ENCODE measurements at places on chromosomes 7 and 10.

DNA sequence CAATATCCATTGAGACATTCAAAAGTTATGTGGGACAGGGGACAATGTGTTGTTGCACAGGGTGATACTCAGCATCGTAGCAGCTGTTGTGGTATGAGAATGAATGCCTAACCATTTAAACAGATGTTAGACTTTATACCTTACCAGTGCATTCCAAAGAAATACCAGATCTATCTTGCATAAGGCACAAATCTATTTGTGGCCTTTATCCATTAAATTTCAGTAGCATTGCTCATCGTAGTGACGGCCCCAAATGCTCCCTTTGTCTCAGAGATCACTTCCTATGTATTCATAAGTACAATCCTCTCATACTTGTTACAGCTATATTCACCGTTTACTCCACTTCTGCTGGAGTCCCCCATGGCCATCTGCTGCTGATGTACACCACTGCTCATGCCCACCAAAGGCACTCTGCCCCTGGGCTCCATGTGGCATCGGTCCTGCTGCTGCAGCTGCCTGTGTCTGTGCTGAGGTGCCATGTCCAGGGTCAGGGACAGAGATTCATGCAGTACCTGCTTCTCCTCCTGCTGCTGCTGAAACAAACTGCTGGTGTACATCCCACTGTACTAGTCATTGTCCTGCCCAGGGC is 96.3 kb downstream of the CPED1 start:
- no peaks in the 10 kb centered on the region for H3K36me3 ChIP-seq
- H3K27ac ChIP-seq, result no peak overlapping the region
- no peaks in the 10 kb centered on the region for H3K27me3 ChIP-seq
- no peak overlapping the region for H3K4me3 ChIP-seq
- no peak for DNase-seq

- no peak for DNase-seq
- H3K27ac ChIP-seq, result no peak overlapping the region
- no peaks in the 10 kb centered on the region for H3K36me3 ChIP-seq
- no peaks in the 10 kb centered on the region for H3K4me1 ChIP-seq
- peaks cover 31% of the 10 kb centered on the region for H3K27me3 ChIP-seq
These were observed 136.1 kb downstream of the DYNC1I1 start for GRCh38 chr7:95908499-95908898.

DNA sequence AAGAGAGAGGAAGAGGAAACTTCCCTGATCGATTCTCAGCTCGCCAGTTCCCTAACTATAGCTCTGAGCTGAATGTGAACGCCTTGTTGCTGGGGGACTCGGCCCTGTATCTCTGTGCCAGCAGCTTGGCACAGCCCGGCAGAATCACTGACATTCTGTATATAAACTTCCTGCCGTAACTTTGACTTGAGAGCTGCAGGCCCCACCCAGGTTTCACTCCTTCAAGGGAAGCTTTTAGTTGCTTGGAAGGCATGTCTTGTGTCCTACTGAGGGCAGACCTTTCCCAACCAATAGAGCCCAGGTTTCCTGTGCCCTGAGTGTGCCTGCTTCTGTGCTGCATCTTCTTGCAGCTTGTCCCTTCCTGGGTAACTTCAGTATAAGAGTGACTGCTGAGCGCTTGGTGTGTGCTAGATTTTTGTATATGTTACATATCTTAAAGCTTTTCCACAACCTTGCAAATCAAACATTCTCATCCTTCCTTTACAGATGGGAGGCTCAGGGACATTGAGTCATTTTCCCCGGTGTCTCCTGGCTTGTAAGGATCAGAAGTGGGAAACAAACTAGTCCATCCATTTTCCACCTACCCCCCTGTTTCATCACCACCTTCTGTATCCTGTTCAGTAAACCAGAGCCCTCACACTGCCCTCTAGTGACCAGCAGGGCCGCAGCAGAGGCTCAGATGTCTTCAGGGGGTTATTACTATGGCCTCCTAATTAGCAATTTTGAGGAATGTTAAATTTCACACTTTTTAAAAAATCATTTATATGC is 225.2 kb upstream of the PRSS58 start:
- peak overlapping the region; percentile 23 for H3K27ac ChIP-seq
- H3K4me3 ChIP-seq, result no peak overlapping the region
- DNase-seq, result no peak
- no peaks in the 10 kb centered on the region for H3K36me3 ChIP-seq
- peaks cover 5% of the 10 kb centered on the region for H3K27me3 ChIP-seq

DNA sequence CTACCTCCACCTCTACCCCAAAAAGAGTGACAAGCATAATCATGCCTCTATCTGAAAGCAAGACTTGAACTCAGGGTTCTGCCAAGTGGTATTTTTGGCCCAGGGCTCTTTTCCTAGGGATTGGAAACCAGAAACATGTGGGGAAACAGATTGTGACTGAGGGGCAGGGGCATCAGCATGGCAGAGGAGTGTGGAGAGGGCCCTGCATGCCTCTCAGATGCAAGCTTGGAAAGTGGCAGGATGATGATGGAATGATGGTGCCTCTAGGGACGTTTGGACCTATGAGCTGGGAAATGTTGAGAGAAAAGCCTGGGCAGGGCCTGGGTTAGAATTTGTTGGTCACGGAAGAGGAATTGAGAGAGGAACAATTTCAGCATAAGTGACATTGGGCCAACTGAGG is 78.4 kb upstream of the LEP start:
- peaks cover 45% of the 10 kb centered on the region for H3K27me3 ChIP-seq
- no peak for DNase-seq
- H3K4me3 ChIP-seq, result no peak overlapping the region
- H3K36me3 ChIP-seq, result no peaks in the 10 kb centered on the region
- H3K4me1 ChIP-seq, result no peaks in the 10 kb centered on the region
- no peak overlapping the region for H3K27ac ChIP-seq

DNA sequence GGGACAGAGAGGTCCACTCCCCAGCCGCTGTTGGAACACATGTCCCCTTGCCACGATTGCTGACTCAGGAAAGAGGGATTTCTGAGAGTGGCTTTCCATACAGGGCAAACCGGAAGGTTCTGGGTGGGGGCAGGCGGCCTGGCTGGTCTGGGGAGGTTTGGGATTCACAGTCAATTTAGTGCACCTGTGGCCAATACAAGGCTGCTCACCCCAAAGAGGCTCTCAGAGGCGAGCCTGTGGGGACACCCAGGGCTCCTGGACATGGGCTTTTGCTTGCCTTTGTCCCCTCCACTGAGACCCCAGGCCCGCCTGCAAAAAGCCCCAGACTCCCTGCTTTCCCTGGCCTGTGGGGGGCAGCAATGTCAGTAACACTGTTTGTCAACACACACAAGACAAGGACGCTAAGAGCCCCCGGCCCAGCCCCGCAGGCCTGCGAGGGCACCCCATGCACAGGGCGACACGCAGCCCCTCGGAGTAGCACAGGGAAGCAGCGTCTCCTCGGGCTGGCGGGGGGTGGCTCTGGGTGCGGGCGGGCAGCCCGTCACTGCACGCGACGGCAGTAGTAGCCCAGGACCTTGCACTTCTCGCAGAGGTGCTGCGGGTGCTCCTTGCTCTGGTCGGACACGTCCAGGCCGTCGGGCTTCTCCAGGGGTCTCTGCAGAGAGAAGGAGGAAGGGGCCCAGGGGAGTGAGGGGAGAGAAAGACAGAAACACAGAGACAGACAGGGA is 38.7 kb downstream of the PPIF start:
- no peaks in the 10 kb centered on the region for H3K27me3 ChIP-seq
- H3K4me1 ChIP-seq, result no peaks in the 10 kb centered on the region
- H3K4me3 ChIP-seq, result no peak overlapping the region
- H3K36me3 ChIP-seq, result no peaks in the 10 kb centered on the region
- DNase-seq, result no peak

- H3K36me3 ChIP-seq, result no peaks in the 10 kb centered on the region
- H3K27me3 ChIP-seq, result no peaks in the 10 kb centered on the region
- no peak overlapping the region for H3K4me3 ChIP-seq
- no peak overlapping the region for H3K27ac ChIP-seq
- no peak for DNase-seq
These were observed 55.4 kb downstream of the LANCL2 start for GRCh38 chr7:55420530-55420929.

- no peaks in the 10 kb centered on the region for H3K36me3 ChIP-seq
- H3K27me3 ChIP-seq, result peaks cover 25% of the 10 kb centered on the region
- no peak for DNase-seq
- no peak overlapping the region for H3K27ac ChIP-seq
These were observed 26.2 kb upstream of the CDCA7L start for GRCh38 chr7:21971780-21972396.

- no peaks in the 10 kb centered on the region for H3K36me3 ChIP-seq
- H3K4me3 ChIP-seq, result peak overlapping the region; percentile 4
- DNase-seq, result no peak
- peaks cover 58% of the 10 kb centered on the region for H3K4me1 ChIP-seq
- H3K27me3 ChIP-seq, result no peaks in the 10 kb centered on the region
- H3K27ac ChIP-seq, result no peak overlapping the region
These were observed 43.1 kb downstream of the BRAF start for GRCh38 chr7:140881507-140882228.

DNA sequence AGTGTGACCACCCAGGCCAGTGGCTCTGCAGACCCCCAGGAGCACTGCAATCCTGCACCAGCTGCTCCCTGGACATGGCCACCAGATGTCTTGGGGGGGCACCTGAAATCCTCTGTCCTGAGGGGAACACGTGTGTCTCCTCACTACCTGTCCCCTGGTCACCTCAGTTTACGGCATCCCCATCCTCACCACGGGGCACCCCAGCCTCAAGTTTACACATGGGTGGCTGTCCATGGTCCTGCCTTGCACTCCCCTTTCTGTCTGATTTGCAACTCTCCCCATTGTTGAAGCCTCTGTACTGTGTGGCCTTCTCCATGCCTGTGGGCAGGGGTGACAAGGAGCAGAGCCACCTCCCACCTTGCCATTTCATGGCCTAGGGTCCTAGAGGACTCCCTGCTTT is 67.2 kb downstream of the RAMP3 start:
- H3K27ac ChIP-seq, result no peak overlapping the region
- DNase-seq, result no peak
- peaks cover 10% of the 10 kb centered on the region for H3K27me3 ChIP-seq
- no peaks in the 10 kb centered on the region for H3K36me3 ChIP-seq

GRCh38 chr10:90399782-90400181 is 458.1 kb downstream of the HTR7 start:
- no peak for DNase-seq
- H3K36me3 ChIP-seq, result no peaks in the 10 kb centered on the region
- H3K27me3 ChIP-seq, result no peaks in the 10 kb centered on the region
- no peak overlapping the region for H3K27ac ChIP-seq
- H3K4me3 ChIP-seq, result no peak overlapping the region

GRCh38 chr10:27242473-27242950 is 1.9 kb upstream of the ACBD5 start:
- H3K4me1 ChIP-seq, result peaks cover 29% of the 10 kb centered on the region
- H3K4me3 ChIP-seq, result peak overlapping the region; percentile 93
- H3K27me3 ChIP-seq, result no peaks in the 10 kb centered on the region

DNA sequence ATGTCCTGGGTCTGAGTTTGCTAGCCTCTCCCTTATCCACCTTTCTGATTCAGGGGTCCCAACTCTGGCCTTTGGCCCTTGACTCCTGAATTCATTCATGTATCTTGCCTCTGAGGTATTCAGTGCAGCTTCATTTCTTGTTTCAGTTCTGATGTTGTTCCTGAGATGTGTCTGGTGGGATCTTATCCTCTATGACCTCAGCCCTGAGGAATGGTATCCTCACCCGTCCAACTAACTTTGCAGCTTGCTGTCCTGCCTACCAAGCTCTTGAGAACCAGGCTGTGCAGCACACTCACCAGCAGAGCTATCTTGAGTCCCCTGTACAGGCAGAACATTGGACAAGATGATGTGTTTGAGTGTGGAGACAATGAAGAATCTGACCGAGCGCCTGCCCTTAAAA is 13.8 kb downstream of the SUFU start:
- H3K4me3 ChIP-seq, result no peak overlapping the region
- H3K27me3 ChIP-seq, result no peaks in the 10 kb centered on the region
- DNase-seq, result no peak
- peaks cover 4% of the 10 kb centered on the region for H3K36me3 ChIP-seq
- no peak overlapping the region for H3K27ac ChIP-seq
- H3K4me1 ChIP-seq, result peaks cover 2% of the 10 kb centered on the region

DNA sequence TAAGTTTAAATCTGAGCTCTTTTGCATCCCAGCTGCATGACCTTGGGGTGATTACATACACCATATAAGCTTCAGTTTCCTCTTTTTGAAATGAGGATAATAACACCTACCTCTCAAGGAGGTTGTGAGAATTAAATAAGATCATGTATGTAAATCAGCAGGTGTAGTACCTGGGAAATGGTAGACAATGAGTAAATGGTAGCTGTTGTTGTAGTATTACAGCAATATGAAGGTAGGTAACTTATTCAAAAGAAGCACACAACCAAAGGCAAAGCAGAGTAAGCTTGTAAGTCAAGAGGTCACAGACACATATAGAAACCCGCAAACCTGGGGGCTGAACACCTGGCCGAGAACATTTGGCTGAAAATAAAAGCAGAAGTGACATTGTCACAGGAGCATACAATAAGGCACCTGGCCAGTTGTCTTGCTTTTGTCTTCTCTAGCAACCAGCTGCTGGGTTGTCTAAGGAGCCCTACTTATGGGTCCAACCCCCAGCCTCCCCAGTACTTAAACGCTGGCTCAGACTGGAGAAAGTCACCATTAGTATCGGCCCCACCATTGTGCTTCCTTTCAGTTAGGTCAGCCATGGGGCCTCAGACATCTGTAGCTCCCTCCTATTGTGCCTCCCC is 203.6 kb upstream of the MKLN1 start:
- no peak for DNase-seq
- H3K27me3 ChIP-seq, result peaks cover 3% of the 10 kb centered on the region
- no peaks in the 10 kb centered on the region for H3K4me1 ChIP-seq
- H3K27ac ChIP-seq, result no peak overlapping the region
- no peak overlapping the region for H3K4me3 ChIP-seq
- H3K36me3 ChIP-seq, result no peaks in the 10 kb centered on the region
